ENCODE measurements at places on chromosomes 13 and 19.

- no peak for DNase-seq
These were observed 320.3 kb downstream of the ATP8A2 start for GRCh38 chr13:25692099-25692498.

GRCh38 chr19:45254044-45254531 lies 3.0 kb downstream of the MARK4 start:
- DNase-seq = no peak

GRCh38 chr19:35021016-35021415 lies 9.3 kb upstream of the SCN1B start:
- no peak for DNase-seq

- DNase-seq = peak; percentile 5
These were observed 172.4 kb downstream of the LACC1 start for GRCh38 chr13:44051918-44052675.

GRCh38 chr13:62356977-62357376 lies 941.3 kb upstream of the PCDH20 start:
- no peak for DNase-seq

- DNase-seq = no peak
These were observed 15.7 kb upstream of the IGFL4 start for GRCh38 chr19:46056536-46056935.

DNA sequence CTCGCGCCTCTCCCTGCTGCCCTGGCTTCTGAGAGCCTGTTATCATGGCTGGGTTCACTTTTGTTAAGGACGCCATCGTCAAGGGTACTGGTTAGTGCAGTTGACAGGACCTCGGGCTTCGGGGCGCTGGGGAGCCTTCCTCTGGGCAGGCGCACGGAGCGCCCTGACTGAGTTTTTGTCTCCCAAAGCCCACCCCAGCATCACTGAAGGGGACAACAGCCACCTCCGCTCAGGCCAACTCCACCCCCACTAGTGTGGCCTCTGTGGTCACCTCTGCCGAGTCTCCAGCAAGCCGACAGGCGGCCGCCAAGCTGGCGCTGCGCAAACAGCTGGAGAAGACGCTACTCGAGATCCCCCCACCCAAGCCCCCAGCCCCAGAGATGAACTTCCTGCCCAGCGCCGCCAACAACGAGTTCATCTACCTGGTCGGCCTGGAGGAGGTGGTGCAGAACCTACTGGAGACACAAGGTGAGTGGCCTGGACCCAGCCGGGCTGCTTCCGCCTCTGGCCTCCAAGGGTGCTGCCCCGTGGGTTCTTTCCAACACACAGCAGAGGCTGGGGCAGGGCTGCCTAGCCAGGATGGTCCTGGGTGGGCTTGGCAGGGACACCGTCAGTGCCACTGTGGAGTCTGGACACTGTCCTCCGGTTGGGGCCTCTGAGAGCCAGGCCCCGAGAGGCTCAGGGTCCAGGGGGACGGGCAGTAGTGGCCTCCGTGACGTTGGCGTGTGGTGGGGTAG lies 16.9 kb downstream of the TSSK6 start:
- DNase-seq = no peak

DNA sequence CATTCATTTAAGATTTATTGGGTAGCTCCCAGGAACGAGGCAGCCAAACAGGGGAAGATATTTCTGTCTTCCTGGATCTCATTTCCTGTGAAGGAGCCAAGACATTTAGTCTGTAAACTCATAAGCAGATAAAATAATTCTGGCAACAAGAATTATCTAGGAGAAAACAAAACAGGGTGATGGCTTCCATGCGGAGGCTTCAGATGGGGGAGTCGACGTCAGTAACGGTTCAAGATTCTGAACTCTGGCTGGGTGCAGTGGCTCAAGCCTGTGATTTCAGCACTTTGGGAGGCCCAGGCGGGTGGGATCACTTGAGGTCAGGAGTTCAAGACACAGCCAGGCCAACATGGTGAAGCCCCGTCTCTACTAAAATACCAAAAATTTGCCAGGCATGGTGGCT lies 1.3 kb downstream of the GNA15 start:
- no peak for DNase-seq

- DNase-seq = no peak
These were observed 1248.8 kb downstream of the UQCRFS1 start for GRCh38 chr19:27964185-27964584.

GRCh38 chr19:46497773-46498172 lies 2.1 kb upstream of the PNMA8B start:
- no peak for DNase-seq

DNA sequence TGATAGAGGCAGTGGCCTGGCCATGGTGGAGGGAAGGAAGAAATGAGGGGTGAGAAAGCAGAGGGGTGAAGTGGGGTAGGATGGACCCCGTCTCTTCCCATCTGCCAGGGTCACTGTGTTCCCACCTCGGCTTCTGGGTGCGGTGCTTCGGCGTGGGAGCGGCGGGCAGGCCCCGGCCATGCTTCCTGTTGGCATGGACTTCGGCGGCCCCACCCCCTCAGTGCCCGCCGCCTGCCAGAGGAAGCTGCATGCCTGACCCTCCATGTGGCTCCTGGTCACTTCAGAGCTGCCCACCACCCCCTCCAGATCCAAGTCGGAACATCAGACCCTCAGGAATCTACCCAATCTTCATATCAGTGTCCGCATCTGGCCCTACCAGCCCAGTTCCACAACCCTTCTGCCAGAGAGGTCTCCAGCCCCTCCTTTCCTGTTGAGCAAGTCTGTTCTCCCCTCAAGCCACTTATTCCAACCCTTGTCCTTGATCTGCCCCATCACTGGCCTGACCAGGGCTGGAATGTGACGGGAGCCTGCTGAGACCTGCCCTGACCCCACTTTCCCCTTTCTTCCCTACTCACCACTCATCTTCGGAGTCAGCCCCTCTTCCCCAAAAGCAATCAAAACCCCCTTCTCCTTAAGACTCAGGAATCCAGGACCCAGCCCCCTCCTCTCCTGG lies 1.5 kb downstream of the KCNN4 start:
- no peak for DNase-seq

- DNase-seq = no peak
These were observed 35.1 kb downstream of the TSHZ3 start for GRCh38 chr19:31314156-31314555.

- no peak for DNase-seq
These were observed 2.4 kb downstream of the THAP8 start for GRCh38 chr19:36051637-36052036.

GRCh38 chr13:20165417-20166257 lies 4.8 kb upstream of the GJA3 start:
- no peak for DNase-seq

DNA sequence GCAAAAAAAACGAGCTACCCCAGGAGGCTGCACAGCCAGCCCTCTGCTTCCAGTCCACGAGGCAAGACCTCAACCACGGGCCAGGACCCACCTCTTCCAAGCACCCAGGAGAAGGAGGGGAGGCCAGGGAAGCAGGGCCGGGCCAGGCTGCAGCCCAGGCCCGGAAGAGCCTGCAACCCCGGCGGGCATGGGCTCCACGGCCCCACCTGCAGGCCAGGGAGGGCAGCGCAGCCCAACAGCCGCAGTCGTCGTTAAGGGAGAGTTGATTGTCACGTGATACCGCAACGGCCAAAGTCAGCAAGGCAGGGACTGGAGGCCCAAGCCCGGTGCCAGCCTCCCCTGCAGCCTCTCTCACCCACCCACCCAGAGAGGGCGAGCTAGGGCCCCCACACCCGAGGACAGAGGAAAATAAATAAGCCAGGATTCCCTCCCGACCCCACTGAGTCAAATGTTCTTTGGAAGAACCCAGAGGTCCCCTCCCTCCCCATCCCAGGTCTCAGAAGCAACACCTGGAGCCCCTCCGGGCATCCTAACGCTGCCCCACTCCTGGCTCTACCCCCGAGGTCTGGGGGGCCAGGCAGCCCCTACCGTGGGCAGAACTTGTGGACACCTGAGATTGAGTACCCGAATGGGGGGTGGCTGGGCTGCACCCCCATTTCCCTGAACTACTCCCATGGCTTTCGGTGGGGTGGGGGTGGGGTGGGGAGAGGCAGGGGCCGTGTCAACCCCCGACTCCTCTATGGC lies 5.2 kb upstream of the REXO1 start:
- DNase-seq = peak; percentile 89

Measured in dermis blood vessel endothelial cell (primary cell).